Esophagus squamous epithelium (tissue), 5 donors: ENCODE measurements at places on chromosomes 2 and 18.

DNA sequence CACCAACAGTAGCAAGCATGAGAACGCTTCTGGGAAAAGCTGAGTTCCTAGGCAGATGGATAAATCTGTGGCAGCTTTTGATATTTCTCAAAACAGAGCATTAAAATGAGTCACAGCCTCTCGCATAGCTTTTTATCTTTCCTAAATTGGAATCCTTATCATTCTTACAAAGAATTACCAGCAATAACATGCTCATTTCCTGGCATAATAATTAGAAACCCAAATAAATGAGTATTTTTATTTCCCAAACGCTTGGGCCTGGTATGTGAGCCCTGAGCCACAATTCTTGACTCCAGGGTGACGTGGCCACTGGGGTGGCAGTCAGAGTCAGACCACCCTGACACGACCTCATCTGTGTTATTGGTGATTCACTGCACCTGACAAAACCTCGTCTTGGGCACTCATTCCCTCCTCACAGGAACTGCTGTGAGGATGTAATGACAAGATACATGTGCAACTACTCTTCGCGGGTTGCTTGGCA lies 210.7 kb downstream of the ARL4C start:
- DNase-seq, result no peak

DNA sequence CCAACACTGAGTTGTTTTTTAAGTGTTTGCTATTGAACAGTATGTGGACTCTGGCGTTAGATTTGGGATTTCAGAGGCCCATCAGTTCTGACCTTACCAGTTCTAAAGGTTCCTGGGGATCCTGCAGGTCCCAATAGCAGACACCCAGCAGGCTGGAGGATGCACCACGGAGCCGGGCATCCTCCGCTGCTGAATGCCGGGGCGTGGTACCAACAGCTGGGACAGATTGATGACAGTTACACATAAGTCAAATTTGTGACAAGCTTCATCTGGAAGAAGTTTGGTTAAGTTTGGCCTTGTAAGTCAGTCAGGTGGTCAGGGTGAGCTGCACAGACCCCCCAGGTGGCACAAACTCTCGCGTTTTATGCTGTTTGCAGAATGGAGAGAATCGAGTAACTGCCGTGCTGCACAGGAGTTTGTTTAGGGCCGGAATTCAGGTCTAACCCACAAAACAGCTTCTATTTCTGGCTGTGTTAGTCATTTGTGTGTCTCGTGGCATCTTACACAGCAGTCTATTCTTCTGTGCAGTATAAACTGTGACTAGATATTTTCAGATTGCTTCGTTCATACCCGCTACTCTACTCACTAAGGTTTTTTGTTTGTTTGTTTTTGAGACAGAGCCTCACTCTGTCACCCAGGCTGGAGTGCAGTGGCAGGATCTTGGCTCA lies 19.2 kb downstream of the CTDP1 start:
- DNase-seq, result no peak

- DNase-seq, result no peak
Observed at GRCh38 chr18:50816419-50817166, 3.2 kb downstream of the MRO start.

- DNase-seq, result no peak
Observed at GRCh38 chr2:72994991-72995380, 76.5 kb downstream of the SFXN5 start.

DNA sequence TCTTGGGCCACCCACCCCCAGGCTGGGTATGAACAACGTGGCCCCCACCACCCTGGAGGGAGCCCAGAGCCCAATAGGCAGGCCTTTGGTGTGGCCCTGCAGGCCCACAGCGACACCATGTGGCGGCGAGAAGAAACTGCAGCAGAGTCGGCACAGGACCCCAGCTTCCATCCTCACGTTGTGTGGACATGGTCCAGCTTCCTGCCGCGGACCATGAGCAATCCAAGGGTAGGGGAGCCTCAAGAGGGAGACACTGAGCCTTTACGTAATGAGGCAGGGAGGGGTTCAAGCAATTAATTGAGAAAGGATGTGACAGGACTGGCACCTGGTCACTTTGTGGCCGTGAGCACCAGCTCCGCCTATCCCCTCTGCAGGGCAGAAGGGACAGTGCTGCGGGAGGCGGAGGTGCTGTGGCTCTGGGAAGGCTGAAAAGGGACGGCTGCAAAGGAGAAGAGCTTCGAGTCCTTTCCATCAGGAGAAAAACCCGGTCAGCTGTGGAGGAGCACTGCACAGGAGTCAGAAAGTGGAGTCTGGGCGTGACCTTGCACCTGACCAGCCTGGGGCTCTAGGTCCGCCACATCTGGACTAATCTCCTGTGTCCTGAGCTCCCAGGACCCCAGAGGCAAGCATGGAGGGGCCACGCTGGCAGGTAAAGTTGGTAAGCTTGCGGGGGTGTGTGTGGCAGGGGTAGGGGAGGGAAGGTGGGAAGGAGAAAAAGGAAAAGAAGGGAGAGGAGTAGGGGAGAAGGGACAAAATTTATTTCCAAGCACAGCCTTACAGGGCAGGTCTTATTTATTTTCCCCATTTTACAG lies 44.9 kb downstream of the TMEM37 start:
- DNase-seq, result no peak

DNA sequence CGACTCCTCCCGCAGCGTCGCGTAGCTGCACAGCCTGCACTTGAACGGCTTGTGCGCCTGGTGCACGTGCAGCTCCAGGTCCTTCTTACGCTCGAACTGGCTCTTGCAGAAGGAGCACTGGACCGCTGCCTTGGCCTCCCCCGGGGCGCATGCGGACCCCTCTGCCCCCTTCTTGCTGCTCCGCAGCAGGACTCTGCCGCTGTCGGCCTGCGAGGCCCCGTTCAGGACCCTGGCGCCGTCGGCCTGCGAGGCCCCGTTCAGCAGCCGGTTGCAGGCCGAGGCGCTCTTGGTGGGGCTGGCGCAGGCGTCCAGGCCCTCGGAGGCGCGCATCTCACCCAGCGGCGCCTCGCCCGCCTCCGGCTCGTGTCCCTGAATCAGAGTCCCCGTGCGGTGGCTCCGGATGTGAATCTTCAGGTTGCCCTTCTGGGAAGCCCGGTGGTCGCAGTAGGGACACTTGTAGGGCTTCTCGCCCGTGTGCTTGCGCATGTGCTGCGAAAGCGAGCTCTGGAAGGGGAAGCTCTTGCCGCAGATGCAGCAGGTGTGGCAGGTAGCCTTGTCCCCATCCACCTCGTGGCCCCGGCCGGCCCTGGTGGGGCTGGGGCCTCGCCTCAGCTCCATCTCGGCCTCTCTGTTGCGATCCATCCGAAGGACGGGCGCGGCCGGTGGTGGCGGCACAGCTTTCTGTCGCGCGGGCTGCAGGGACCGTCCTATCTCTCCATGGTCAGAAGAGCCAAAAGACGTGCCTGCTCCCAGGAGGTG lies 52.5 kb downstream of the ZNF516 start:
- no peak for DNase-seq

- DNase-seq, result no peak
Observed at GRCh38 chr2:235607546-235608199, 113.8 kb downstream of the AGAP1 start.

GRCh38 chr18:7872569-7872968 lies 305.5 kb downstream of the PTPRM start:
- no peak for DNase-seq

DNA sequence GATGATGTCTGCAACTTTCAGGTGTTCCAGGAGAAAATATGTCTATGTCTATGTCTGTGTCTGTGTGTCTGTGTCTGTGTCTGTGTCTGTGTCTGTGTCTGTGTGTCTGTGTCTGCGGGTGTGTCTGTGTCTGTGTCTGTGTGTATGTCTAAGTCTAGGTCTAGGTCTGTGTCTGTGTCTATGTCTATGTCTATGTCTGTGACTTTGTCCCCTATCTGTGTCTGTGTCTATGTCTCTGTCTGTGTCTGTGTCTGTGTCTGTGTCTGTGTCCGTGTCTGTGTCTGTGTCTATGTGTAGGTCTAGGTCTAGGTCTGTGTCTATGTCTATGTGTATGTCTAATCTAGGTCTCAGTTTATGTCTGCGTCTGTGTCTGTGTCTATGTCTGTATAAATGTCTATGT lies 10.5 kb downstream of the IL1R2 start:
- no peak for DNase-seq

GRCh38 chr2:229206548-229206947 lies 64.5 kb downstream of the PID1 start:
- no peak for DNase-seq

DNA sequence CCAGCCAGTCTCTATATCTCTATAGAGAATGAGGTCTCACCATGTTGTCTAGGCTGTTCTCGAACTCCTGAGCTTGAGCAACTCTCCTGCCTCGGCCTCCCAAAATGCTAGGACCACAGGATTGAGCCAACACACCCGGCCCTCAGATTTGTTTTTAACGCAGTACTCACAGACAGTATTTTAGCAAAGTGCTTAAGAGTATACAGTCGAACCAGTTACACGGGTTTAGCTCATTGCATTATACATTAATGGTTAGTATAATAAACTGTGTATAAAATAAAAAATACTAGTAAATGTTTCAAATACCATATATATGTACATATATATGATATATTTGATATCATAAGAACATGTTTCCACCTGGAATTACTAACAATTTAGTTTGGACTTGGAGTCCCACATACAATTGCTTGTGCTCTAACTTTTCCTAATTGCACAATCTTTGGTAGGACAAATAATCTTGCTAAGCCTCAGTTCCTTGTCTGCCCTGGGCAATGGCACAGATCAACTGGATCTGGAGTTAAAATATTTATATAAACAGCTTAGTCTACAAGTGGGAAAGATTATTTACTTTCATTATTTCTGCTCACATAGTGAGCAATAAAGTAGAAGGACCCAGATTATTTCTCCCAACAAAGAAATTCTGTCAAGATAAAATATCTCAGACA lies 508.9 kb upstream of the LRATD1 start:
- DNase-seq, result no peak

DNA sequence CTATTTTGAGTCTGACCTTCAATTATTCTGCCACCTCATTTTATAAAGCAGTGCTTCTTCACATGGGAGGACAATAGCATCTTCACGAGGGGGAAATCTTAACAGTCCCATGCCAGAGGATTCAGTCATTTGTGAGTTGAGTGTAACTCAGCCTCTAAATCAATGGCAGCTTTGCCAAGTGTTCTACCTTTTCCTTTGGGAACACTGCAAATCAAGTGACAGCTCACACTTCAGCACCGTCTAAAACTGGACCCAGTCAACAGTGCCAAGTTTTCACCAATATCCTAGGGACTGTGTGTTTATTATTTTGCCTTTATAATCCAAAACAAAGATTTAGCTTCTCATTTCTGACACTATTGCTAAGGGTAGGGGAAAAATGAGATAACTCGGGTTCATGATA lies 133.6 kb downstream of the FIGN start:
- no peak for DNase-seq

DNA sequence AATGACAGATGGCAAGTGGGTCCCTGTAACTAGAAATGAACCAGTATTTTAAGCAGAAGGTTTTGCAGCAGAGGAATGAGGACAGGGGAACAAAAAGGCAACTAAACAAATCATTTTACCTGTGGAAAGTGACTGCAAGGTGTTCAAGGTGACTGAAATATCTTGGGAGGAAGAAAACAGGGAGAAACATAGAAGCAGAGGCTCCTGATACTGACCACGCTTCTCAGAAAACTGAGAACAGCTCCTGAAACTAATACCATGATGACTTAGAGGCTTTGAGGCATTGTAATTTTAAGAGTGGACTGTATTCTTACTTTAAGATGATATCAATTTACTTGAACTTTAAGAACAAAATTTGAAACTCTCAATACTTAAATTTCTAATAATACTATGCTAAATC lies at the start of gene DYTN:
DYTN (minus strand) TSS at position 101 of the 400 bp plus-strand sequence. CDS start 117 bp downstream, outside the sequence.
- DNase-seq, result no peak

GRCh38 chr2:7676714-7677113 lies 759.5 kb downstream of the RNF144A start:
- no peak for DNase-seq
